SJSA1 (cell line): ENCODE measurements at places on chromosomes 3 and 15.

DNA sequence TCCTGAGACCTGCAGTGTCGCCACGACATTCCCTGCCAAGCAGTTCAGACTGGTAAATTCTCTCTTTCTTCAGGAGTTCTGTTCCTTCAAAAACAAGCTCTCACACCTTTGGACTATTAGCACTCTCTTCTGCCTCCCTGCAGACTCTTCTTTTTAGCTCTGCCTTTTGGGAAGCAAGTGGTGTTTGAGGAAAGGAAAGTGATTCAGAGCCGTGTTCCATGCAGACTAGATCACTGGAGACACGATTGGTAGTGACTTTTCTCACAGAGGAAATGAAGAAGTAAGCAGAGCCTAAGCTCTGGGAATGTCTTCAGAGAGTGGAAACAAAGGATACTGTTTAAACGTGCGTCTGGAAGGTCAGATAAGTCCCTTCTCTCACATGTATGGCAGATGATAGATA is 270.6 kb upstream of the TPRG1 start:
- DNase-seq: no peak

DNA sequence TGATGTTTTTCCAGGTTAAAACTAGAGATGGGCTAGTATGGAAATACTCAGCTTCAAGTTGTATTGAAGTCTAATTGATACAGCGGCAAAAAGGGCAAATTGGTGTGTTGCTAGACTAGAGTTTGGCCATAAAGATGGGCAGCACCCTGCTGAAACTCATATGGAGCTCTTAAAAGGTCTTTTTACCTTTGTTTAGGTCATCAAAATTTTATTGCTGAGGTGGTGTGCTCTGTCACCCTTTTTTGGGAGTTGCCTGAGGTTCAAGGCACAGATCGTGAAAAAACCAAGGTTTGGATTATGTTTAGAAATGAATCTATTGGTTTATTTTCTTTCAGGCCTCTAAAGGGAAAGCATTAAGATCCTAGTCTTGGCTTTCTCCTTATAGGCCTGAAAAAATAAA is 38.2 kb downstream of the VPS8 start:
- no peak for DNase-seq

DNA sequence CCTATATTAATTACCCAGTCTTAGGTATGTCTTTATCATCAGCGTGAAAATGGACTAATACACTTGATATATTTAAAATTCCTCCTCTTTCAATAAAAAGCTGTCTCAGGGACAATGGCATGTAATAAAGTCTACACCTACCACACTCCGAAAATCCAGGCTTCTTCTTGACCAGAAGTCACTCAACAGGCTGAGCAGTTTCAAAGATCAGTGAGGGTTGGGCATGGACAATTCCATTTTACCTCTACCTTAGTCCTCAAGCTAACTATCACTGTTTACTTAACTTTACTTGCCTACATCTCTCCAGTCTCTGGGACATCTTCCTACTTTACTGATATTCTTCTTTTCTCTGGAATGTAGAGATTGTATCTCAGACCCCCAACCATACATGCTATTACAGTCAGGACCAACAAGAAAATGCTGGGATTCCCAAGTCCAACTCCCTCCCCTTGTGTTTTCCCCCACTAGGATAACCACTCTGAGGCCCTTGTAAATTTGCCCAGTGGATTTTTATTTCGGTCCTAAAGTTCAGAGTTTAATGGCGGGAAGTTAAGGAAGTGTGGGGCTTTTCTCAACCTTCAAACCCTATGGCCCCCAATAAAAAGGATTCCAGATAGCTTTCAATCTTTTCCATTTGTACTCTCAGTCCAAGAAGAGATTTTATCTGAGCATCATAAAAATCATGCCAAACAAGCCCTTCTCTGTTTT is 137.1 kb upstream of the TSC22D2 start:
- DNase-seq: no peak

GRCh38 chr3:115518100-115518852 is 105.0 kb upstream of the GAP43 start:
- no peak for DNase-seq

GRCh38 chr3:142680710-142681109 is 43.1 kb upstream of the TRPC1 start:
- no peak for DNase-seq

DNA sequence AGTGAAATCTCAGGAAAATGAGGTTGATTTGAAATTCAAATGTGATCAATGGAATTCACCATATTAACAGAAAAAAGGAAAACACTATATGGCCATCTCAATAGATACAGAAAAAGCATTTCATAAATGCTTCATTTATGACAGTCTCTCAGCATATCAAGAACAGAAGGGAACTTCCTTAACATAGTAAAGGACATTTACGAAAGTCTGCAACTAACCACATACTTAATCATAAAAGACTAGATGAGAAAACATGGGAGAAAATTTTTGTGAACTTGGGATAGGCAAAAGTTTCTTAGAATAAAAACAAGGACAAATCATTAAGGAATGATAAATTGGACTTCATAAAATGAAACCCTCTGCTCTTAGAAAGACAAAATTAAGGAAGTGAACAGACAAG is 24.7 kb upstream of the TIPARP start:
- no peak for DNase-seq

GRCh38 chr15:101025501-101025885 is 106.3 kb downstream of the LRRK1 start:
- no peak for DNase-seq

GRCh38 chr15:88383354-88383753 is 83.8 kb downstream of the MRPL46 start:
- DNase-seq: no peak

DNA sequence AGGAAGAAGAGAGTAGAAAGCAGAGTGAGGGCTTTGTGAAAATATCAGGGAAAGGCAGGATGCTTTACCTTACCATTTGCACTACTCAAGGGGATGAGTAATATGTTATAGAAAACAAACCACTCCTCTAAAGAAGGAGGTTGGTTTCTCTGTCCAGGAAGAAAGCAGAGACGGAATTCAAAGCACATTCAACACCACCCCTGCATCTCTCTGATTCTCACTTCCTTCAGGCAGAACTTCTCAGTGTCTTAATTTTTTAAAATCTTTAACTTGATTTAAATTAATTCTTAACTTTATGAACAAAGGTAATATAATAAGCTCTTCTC is 82.4 kb downstream of the NR2F2 start:
- no peak for DNase-seq

DNA sequence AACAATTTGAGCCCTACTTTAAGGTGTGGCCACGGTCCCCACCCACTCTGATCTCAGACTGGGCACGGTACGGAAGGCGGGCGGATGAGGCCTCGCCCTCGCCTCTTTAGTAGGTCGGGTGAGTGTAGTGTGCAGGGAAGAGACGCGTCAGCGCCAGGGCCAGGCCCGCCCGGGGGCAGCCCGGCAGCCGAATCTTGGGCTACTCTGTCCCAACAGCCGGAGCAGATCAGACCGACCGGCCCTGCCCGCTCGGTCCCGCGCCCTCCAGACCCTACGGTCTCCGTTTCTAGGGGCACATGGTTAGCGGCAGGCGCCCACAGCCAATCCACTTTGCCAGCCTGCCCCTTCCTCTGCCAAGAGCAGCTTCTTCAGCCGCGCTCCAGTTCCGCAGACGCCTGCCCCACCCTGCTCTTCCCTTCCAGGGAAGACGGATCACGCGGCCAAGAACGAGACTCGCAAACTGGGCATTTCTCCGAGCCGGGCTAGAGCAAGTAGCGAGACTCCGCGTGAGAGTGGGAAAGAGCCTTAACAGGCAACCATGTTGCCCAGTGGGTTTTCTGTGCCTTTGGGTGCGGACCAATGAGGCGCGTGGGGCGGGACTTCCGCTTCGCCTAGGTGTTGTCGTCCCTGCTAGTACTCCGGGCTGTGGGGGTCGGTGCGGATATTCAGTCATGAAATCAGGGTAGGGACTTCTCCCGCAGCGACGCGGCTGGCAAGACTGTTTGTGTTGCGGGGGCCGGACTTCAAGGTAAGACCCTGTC is at the start of gene RNF13:
RNF13 (plus strand) TSS at position 610 of the 761 bp plus-strand sequence. CDS start 32,812 bp downstream, outside the sequence.
- peak; percentile 91 for DNase-seq

DNA sequence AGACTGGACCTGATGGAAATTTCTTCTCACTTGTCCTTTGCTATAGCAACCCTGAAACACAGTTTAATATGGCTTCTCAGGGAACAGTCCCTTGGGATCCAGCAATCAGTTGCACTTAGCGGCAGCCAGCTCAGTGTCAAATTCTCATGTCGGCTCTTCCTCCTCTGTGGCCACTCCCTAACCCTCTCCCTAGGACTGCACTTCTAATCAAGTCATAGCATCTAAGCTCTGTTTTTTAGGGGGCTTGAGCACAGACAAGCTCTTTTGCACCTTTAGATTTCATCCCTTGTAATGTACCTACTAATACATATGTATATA is 250.5 kb upstream of the TLE3 start:
- DNase-seq: no peak

- no peak for DNase-seq
These were observed 59.7 kb upstream of the KBTBD8 start for GRCh38 chr3:66938338-66938963.

DNA sequence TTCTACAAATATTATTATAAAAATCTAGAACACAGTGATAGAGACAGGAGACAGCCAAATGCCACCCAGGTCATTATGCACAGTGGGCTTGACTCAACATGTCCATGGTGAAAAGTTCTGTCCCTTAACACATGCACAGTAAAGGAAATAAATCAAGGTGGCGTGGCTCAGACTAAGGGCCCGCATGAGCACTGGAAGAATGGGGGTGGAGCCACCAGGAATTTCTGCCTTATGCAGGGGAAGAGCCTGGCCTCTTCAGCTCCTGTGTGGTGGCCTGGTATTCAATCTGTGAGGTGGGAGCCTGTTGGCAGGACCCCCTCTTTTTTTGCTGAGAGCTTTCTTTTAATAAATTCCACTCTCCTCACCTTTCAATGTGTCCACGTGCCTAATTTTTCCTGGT is 17.2 kb upstream of the SPG21 start:
- DNase-seq: no peak

- DNase-seq: no peak
These were observed 21.2 kb downstream of the CRTC3 start for GRCh38 chr15:90550919-90551318.

GRCh38 chr15:50627351-50628055 is 59.1 kb downstream of the TRPM7 start:
- DNase-seq: peak; percentile 38

DNA sequence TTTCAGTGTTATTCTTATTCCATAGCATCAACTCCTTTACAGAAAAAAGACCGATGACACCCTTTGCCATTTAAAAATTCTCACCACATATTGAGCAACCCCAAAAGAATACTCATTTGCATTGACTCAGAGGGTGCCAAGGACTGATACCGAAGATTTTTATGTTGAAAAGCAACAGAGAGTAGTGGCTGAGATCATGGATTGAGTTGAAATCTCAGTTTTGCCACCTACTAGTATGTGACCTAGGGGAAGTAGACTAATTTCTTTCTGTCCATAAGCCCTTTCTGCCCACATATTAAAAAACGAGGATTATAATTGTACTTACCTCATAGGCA is 313.9 kb upstream of the SATB1 start:
- DNase-seq: no peak

DNA sequence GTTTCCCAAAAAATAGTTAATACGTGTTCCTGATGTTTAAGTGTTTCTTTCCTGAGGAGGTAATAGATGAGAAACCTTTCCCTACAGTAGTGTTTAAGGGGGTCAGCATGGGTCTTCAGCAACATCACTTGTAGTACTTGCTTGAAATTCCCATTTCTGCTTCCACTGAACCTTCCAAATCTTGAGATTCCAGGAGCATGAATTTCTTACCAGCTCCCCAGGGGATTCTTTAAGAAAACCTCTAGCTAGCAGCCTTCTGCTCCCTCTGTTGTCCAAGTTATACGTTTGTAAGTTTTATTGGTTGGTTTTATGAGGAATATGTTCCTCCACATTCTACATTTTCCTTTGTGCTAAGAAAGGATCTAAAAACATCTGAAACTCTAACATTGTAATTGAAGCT is 38.2 kb upstream of the ACP3 start:
- DNase-seq: no peak

- no peak for DNase-seq
These were observed 405.5 kb upstream of the CNTN4 start for GRCh38 chr3:1693145-1693544.

DNA sequence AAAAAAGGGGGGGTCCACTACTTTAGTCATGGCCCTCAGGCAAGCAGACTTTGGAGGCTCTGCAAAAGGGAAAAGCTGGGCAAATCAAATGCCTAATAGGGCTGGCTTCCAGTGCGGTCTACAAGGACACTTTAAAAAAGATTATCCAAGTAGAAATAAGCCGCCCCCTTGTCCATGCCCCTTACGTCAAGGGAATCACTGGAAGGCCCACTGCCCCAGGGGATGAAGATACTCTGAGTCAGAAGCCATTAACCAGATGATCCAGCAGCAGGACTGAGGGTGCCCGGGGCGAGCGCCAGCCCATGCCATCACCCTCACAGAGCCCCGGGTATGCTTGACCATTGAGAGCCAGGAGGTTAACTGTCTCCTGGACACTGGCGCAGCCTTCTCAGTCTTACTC is 15.3 kb downstream of the ZMAT3 start:
- no peak for DNase-seq

- DNase-seq: no peak
These were observed 41.1 kb downstream of the CYFIP1 start for GRCh38 chr15:22939051-22939450.

DNA sequence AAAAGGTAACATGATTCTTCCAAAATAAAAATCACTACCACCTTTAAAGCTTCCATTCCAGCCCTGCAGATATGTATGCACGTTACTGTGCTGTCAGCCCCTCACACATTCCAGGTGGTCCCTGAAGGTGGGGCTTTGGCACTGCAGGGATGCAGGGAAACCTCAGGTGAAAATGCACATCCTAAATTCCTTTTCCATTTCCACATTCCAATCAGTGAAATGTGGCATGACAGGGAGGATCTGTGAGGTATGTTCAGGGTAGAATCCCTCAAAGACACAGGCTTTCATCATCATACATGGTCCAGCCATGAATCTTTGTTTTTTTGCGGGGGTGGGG is 45.3 kb downstream of the CCR4 start:
- DNase-seq: no peak

DNA sequence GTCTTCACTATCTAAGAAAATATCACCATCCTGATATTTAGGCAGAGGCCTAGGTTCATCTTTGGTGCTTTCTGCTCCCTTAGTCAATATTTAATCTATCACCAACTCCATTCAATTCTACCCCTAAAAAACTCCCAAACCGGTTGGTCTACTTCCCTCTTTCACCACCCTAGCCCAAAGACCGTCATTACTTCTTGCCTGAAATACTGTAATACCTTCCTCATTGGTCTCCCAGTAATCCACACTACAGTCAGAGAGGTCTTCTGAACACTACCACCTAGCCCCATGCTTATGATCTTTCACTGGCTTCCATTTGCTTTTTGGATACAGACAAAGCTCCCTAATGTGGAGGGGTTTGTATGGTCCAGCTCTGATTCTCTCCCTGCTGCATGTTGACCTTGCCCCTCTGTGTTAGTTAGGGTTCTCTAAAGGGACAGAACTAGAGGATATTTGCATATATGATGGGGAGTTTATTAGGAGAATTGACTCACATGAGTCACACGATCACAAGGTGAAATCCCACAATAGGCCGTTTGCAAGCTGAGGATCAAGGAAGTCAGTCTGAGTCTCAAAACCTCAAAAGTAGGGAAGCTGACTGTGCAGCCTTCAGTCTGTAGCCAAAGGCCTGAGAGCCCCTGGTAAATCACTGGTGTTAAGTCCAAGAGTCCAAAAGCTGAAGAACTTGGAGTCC is 36.4 kb upstream of the ATP2C1 start:
- no peak for DNase-seq

- peak; percentile 63 for DNase-seq
These were observed 101.2 kb upstream of the PTX3 start for GRCh38 chr3:157335233-157336076.

- DNase-seq: no peak
These were observed 19.1 kb downstream of the ZDHHC19 start for GRCh38 chr3:196192036-196192523.

- peak; percentile 78 for DNase-seq
These were observed 86.8 kb downstream of the LSM3 start for GRCh38 chr3:14265246-14265962.
